ENCODE measurements at places on chromosomes 4 and X.

DNA sequence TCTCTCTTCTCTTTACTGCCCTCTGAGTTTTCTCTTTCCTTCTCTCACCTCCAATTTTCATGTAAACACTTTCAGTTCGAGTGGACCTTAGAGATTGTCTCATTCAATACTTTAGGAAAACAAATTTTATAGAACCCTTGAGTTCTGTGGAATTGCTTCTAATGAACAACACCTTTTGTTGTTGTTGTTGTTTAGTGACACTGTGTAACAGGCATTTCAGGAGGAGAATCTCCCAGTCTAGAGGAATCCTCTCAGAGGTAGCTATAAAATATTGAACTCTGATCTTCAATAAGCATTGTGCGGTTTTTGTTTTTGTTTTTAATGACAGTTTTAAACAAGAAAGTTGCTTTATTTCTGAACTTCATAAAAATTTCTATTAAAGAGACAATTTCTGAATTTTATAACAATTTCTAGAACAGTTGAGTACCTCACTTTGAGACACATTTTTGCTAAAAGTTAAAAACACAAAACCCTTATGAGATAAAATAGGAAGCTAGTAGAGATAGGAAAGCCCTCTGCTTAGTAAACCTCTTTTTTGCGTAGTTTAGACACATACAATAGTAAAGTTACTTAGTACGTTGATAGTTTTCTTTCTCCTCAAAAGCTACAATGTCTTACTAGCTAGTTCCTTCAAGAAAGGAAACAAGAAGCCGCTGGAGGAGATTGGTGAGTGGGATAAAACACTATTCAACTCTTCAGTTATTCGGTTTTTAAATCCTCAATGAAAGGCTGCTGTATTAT is 38.8 kb downstream of the CLCN3 start:
- DNase-seq = peak; percentile 30

DNA sequence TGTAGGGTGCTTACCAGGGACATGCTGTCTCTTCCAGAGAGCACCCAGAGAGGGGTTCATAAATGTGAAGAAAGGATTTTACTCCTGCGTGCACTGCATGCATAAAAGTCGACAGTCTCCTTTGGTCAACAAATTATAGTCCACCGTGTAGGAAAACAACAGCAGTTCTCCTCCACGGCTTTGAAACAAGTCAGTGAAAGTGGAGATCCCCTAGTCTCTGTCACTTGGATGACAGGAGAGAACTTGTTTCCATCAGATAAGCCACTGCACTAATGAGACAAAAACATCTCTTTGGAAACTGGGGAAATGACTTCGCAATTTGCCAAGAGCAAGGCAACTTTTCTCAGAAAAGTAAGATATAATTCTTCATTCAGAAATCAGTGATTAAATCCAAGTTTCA is 9.7 kb downstream of the UNC5C start:
- no peak for DNase-seq

- no peak for DNase-seq
Measured at GRCh38 chrX:107878106-107878505, 52.4 kb downstream of the MID2 start.

DNA sequence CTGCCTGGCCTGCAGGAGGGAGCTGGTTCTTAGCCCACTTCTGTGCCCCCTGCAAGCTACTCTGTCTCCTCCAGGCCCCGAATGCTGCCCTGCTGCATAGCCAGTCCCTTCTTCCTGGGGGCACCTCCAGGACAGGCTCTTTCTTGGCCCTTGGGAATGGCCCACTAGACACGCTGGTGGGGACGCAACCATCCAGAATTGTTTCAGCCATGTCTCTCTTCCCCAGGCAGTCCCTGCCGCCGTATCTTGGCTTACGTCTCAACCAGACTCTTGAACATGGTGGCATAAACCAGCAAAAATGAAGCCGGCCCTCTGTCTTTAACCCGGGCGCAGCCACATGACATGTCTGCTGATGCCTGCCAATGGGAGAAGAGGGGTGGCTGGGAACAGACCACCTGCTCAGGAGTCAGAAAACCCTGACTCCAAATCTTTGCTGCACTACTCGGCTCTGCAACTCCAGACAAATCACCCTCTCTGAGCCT is 9.0 kb downstream of the LRPAP1 start:
- no peak for DNase-seq

- DNase-seq = no peak
Measured at GRCh38 chrX:123971982-123972381, 10.5 kb downstream of the STAG2 start.

- no peak for DNase-seq
Measured at GRCh38 chr4:174352061-174352819, 68.5 kb downstream of the CEP44 start.

DNA sequence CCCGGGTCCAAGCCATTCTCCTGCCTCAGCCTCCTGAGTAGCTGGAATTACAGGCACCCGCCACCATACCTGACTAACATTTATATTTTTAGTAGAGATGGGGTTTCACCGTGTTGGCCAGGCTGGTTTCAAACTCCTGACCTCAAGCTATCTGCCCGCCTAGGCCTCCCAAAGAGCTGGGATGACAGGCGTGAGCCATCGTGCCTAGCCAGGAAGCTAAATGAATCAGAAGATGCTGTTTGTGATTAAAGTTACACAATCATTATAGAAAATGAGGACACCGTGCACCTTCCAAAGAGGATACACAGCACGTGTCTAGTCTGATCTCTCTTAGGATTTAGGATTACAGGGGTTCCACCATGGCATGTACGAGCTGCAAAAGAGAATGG is 99.6 kb downstream of the DHRSX start:
- DNase-seq = no peak

DNA sequence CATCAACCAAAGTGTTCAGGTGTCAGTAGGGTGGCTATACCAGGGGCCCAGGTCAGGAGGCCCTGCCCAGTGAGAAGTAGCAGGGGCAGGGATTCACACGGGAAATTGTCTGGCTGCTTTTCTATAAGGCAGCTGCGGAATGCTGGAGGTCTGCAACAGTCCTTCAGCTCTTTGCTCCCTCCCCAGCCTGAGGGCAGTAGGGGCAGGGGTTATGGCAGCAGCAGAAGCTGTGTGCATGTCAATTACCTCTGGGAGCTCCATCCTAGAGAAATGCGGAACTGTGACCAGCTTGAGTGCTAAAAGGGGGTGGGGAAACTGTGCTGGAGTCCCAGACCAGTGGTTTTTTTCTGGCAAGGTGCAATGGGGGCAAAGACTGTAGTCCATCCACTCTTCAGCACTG is 810.4 kb downstream of the PCDH7 start:
- DNase-seq = no peak
